Stimulated activated CD8-positive, alpha-beta memory T cell treated with anti-CD3 and anti-CD28 coated beads, Interleukin-7, amount 100 ng/mL, for 4 hours (primary cell): ENCODE measurements at places on chromosomes 7 and 10.

DNA sequence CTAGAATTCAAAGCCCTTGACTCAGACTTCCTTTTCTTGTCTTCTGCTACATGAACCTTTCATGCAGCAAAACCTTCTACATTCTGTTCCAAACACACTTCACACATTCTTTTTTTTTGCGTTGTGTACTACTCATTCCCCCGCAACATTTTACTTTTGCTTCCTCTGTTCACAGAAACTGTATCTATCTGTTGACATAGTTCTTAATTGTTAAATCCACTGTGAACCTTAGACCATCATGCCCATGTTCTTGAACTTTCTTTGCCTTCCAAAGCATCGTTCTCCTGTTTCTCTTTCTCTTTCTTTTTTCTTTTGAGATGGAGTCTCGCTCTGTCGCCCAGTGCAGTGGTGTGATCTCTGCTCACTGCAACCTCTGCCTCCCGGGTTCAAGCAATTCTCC is 14.2 kb downstream of the CCSER2 start:
- DNase-seq = no peak

DNA sequence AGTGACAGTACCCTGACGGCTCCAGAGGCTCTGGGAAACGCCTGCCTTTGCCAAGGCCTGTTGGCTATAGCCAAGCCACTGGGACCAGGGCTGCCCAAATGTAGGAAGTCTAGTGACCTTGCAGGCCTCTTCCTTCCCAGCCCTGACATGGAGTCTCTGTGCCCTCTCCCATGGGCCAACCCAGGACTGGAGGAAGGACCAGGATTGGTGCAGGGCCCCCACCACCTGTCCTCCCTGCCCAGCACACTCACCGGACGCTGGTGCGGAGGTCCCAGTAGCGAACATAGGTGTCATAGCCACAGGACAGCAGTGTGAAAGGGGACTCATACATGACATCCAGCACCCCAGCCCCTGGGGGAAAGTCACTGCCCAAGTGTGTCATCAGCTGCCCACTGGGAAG is 24.0 kb downstream of the DPCD start:
- DNase-seq = no peak

DNA sequence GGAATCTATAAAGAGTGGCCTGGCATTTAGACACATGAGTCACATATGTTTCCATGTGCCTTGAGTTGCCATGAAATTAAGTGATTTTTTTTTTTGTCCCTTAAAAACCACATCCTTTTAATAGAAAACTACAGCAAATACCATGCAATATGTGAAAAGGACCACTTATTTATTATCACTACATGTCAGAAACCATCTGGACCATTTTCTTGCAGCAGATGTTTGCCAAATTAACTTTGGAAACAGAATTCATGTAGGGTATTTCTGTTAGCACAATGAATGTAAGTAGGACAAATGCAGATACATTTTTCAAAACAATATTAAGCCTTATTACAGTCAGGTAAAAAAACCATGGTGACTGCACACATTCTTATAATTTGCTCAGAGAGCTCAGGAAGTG is 230.6 kb downstream of the REEP3 start:
- no peak for DNase-seq

DNA sequence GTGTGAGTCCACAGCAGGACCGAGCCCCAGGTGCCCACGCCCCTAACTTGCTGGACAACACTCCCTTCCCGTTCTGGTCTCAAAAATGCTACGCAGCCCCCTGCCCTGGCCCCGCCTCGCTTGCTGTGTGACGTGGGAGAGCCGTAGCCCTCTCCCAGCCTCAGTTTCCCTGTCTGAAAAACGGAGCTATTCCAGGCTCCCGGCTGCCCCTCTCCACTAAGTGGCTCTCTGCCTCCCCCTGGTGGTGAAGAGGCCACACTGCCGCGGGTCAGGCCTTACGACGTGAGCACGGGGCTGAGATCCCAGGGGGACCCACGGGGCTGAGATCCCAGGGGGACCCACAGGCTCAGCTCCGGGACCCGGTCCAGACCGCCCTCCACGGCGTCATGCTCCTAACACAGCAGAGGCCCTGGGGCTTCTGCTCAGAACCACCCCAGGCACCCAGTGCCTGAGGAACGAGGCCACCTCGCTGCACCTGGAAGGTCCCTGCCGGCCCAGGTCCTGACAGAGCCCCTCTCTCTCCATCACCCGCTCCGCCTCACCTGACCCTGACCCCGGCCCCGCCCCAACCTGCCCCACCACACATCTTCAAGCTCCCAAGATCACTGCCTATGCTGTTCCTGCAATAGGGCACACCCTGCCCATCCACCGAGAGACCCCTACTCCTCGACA is 26.7 kb downstream of the MICALL2 start:
- peak; percentile 67 for DNase-seq

DNA sequence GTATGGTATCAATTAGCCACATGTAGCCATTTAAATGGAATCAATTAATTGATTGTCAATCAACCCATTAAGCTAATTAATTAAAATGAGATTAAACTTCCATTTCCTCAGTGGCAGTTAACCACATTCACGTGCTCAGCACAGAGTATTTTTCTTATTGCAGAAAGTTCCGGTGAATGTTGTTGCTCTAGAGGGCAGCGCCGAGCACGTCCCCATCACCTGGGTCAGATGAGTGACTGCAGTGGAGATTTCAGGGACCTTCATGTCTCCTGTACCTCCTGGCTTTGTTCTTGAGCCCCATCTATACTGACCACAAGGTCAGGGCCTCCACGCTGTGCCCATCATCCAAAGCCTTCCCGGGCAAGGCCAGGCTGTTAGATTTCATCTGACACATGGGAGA is 168.8 kb upstream of the MKI67 start:
- no peak for DNase-seq

DNA sequence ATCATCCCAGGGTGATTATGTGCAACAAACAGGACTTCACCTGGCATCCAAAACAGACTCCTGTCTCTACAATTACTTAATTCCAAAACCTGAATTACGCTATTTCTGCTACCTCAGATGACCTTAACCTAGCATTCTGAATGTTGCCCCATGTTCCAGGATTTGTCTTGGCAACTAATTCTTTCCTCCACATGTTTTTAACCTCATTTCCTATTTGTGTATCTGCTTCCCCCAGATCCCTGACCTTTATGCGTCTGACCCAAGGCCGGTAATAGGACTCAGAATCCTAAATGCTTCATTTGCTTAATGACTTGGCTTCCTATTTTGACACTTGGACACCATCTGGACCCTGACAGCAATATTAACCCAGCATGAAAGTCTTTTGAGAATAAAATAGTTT is 8.7 kb upstream of the ING3 start:
- DNase-seq = no peak

GRCh38 chr10:99966306-99966705 is 43.4 kb downstream of the DNMBP start:
- no peak for DNase-seq

GRCh38 chr7:127885843-127886242 is 145.4 kb downstream of the LRRC4 start:
- no peak for DNase-seq

GRCh38 chr10:83603708-83604107 is 535.6 kb upstream of the GHITM start:
- DNase-seq = no peak

GRCh38 chr10:125350519-125350918 is 190.2 kb upstream of the CTBP2 start:
- DNase-seq = no peak

GRCh38 chr10:31940839-31941653 is 12.4 kb upstream of the ARHGAP12 start:
- DNase-seq = no peak

DNA sequence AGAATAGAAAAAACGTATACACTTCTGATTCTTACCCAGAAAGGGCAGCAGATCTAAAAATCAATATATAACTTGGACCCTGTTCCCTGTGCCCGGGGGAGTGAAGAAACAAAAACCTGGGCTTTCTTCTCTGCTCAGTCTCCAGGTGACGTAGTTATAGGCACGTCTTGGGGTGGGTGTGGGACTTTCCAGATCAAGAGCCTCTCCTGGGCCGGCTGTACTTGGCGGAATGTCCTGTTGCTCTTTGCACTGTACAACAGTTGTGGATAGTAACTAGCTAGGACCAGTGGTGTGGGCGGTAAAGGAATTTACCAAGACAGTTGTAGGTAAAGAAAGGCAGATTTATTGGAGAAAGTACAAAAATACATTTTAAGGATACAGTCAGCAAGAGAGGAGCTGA is 40.4 kb upstream of the STEAP4 start:
- no peak for DNase-seq

GRCh38 chr10:21919906-21920305 is 83.6 kb downstream of the DNAJC1 start:
- DNase-seq = no peak

DNA sequence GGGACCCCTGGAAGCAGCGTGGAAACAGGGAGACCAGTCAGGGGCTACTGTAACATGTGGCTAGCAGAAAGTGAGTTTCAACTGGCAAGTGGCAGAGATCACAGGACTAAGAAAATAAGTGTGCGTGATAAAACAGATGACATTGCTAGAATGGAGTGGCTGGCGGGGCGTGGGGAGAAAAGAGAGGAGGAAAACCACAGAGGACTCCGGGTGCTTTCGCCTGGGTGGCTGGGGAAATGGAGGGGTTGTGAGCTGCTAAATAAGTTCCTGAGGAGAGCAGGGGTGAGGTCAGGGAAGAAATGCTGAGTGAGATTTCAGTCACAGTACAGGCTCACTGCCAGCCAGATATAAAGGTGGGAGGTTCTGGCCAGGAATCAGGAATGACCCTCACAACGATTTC is 166.9 kb downstream of the MYOF start:
- DNase-seq = no peak

DNA sequence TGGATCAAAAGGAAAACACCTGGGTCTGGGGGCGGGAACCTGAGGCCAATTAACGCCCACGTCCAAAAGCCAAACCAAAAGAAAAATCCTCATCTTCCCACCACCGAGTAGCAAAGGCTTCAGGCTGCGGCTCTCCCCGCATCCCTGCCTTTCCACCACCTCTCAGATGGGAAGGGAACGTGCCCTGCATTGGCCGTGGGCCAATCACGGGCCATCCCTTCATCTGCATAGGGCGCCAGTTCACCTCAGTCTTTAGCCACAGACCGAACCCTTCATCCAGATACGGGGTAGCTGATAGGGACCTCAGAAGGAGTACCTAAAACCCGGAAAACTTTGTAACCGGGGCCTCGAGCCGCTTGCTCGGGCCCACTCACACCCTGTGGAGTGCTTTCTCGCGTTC is 626 bp downstream of the PRPF18 start:
- no peak for DNase-seq

GRCh38 chr7:157928171-157928794 is 591.5 kb downstream of the DNAJB6 start:
- DNase-seq = no peak

- no peak for DNase-seq
Observed at GRCh38 chr10:5373307-5373706, 8.5 kb downstream of the UCN3 start.

GRCh38 chr7:42016517-42016916 is 220.5 kb downstream of the GLI3 start:
- no peak for DNase-seq

DNA sequence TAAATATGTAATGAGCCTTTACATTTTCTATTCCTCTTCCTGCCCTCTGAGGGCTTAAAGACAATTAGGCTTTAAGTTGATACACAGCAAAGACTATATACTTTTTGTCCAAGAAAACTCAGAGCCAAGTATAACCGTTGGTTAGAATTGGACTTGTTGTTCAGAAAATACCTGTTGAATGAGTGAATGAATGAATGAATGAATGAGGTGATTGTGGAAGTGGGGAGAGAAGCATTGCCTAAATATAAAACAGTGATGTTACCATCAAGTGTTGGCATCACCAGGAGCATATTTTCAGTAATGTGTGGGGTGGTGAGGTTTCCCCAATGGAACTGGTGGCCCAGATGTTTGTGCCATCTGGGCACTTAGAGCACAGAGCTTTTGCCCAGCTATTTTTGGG is 106.9 kb downstream of the AOAH start:
- DNase-seq = no peak

GRCh38 chr7:11473807-11474424 is 358.1 kb downstream of the THSD7A start:
- DNase-seq = no peak

GRCh38 chr10:47359626-47360418 is 11.7 kb downstream of the RBP3 start:
- DNase-seq = no peak

DNA sequence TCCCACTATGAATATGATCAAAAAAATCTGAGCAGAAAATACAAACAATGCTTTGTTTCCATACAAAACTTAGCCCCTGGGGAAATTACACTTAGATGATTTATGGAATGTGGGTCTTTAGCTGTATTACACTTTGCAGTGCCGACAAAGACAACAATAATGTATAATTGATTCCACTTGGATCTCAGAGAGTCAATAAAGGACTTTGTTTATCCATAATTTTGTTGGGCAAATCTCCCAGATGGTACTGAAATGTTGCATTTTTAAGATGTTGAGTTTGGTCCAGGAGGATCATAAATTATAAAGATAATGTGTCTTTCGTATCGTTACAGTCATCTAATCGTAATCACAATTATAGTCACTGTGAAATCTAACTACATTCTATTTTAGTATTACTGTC is 66.9 kb upstream of the DOCK1 start:
- DNase-seq = no peak

GRCh38 chr7:77413128-77413527 is 3.0 kb downstream of the GSAP start:
- no peak for DNase-seq

- DNase-seq = no peak
Observed at GRCh38 chr10:30134171-30134945, 75.0 kb upstream of the JCAD start.

GRCh38 chr10:49010295-49010694 is 70.7 kb upstream of the LRRC18 start:
- no peak for DNase-seq

GRCh38 chr7:151387161-151388006 is 22.5 kb downstream of the WDR86 start:
- no peak for DNase-seq

- DNase-seq = no peak
Observed at GRCh38 chr10:81873932-81874816, 820 bp upstream of the NRG3 start.

DNA sequence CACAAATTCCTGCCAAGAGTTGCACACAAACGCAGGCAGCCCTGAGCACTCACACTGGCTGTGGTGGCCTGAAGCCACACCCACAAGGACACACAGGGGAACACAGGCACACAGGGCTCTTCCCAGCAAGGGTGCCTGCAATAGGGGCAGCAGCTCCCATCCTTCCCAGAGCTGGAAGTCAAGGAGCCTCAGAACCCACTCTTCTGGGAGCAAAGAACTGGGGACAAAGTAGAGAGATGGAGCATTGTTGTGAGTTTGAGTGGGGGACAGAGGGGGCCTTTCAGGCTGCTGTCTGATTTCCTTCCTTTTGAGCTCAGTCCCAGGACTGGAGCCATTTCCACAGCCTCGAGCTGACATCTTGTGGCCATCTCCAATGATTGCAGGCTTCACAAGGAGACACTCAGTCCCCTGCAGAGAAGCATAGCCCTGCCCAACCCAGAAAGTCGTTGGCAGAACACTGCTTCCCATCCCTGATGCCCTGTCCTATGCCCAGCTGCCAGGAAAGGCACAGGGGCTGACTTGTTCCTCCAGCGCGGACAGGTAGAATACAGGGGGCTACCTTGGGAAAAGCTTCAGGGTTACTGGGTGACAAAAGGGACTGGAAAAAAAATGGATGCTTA is 34.4 kb upstream of the SLF2 start:
- no peak for DNase-seq

GRCh38 chr7:47610506-47611044 is 28.7 kb upstream of the TNS3 start:
- DNase-seq = no peak

GRCh38 chr7:36128448-36129047 is 24.5 kb upstream of the EEPD1 start:
- DNase-seq = no peak
